ENCODE measurements at places on chromosomes 7 and 10.

- peak; percentile 42 for DNase-seq
These were observed 580 bp downstream of the MRPS16 start for GRCh38 chr10:73251683-73252444.

DNA sequence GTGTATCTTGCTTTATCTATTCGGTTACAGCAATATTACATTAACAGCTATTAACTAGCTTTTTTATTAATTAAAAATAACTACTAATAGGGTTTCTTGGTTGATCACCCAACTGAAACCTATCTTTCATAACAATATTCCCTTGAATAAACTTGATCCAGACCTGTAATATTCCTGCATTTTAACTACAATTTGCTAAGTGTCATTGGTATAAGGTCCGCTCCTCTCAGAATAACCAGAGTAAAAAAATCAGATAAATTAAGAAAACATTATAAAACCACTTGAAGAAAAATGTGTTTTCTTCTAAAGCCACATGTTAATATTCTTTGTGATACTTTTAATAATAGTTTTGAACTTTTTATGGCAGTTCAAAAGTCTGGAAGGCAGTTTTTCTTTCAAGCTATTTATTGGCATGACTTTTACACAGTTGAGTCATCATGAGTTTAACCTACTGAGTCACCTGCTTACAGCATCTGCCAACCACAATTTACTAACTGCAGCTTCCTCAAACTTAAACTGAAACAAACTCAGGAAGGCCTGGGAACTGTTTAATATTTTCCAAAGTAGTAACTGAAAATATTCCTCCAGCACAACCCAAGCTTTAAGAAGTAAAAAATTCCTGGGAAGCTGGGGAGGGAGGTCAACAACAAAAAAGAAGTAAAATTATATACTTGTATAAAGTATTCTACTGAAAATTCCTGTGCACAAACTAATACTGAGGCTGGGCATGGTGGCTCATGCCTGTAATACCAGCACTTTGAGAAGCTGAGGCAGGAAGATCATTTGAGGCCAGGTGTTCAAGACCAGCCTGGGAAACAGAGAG lies 103.2 kb downstream of the NRBF2 start:
- no peak for DNase-seq

DNA sequence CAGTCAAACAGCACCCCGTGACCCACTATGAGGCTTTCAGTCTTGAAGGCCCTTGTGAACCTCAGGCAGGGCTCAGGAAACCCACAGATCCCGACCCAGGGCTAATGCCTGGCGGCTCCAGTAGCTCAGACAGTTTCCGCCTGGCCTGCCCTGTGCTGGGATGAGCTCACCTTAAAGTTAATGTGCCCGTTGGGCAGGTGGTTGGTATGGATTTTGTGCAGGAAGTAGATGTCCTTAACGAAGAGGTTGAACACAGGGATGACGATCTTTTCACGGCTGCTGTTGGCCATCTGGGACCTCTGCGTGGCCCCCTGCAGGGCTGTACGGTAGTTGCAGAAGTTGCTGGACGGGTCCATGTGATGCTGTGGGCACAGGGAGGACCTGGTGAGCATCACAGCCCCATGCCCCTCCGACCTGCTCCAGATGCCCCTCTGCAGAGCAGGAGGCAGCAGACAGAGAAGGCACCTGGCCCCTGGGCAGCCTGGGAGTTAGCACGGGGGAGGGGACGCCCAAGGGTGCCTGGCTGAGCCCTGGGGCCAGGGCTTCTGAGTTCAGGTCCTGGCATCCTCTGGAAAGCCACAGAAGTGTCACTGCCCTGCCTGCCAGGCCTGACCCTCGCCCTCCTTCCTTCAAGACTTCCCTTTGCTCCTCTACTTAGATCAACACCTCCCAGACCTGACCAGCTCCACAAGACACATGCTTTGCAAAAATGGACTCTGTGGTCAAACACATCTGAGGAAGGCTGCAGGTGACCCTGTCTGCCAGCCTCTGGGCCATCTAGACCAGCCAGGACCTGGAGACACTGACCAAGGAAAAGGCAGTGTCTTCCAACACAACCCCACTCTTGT lies 59.8 kb downstream of the CSGALNACT2 start:
- peak; percentile 35 for DNase-seq

- no peak for DNase-seq
These were observed 32.0 kb upstream of the MXI1 start for GRCh38 chr10:110175406-110175805.

GRCh38 chr7:139650429-139651100 lies 127.1 kb downstream of the CLEC2L start:
- DNase-seq: no peak
